SW480 (cell line): ENCODE measurements at places on chromosomes 7 and 10.
A peak's percentile ranks its signal among the peaks of the same experiment; 100 is the strongest.

DNA sequence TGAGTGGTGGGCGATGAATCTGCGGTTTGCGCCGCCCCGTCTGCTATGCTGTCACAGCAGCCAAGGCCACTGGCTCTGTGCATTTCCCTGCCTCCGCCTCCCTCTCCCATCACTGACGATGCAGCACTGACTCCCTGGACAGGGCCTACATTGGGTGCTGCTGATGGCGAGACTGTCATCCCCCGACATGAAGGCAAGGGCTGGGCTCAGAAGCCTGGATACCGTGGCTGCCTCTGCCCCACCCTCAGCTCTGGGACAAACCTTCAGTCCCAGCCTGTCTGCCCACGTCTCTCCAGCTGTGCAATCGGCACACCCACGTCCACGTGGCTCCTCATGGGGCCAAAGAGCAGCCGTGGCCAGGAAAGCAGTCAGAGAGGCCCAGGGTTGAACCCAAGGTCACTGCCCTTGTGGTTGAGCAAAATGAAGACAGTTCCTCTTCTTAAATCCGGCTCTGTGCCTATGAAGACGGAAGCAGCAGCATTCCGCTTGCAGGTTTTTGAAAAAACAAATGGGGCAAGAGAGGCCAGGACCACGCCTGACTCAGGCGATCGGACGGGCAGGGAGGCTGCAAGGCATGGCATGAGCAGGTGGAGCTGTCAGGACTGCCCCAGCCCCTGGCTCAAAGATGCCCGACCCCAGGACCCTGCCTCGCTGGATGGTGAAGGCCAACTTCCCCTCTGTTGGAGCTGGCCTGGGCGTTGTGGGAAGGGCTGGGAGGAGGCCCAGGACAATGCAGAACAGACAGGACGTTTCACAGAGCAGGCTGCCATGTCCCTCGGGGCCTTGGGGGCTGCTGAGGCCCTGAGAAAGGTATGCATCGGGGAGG, 517.5 kb downstream of the DNAJB6 start:
- peak; percentile 20 for DNase-seq

DNA sequence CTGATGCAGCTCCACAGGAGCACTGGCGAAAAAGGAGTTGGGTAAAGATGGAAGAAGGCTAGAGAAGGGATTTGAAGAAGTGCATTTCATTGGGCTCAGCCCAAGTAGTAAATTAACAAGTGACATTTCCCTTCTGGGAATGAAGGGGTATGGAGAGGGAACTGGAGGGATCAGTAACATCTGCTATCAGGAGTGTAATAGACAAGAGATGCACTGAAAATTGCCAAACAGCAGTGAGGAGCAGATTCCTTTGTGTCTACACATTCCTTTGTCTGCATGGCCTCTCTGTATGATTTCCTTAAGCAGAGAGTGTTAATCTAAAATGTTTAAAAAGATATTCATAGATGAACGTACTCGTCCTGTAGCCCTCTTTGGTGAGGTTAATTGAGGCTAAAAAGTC, 148.2 kb upstream of the FERD3L start:
- DNase-seq: no peak

DNA sequence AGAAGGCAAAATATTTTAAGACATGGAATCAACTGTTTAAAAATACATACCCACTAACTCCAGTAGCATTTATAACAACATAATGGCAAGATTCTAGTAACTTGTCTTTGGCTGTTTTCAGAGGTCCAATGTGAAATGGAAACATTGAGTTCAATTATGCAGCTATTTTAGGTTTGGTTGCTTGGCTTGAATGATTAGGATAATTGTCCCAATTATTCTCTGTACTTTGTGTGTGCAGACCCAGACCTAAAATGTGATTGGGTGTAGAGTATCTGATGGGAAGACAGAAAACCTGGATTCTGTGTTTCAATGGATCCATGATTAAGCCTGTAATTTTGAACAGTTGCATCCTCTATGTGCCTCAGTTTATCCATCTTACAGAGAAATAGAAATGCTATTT, 392.7 kb upstream of the NFE2L3 start:
- DNase-seq: no peak

GRCh38 chr7:47672271-47672791, 90.4 kb upstream of the TNS3 start:
- no peak for DNase-seq

GRCh38 chr7:87543623-87544022, 57.1 kb downstream of the ABCB1 start:
- no peak for DNase-seq

- DNase-seq: no peak
Measured at GRCh38 chr7:41272664-41273063, 430.2 kb downstream of the INHBA start.

DNA sequence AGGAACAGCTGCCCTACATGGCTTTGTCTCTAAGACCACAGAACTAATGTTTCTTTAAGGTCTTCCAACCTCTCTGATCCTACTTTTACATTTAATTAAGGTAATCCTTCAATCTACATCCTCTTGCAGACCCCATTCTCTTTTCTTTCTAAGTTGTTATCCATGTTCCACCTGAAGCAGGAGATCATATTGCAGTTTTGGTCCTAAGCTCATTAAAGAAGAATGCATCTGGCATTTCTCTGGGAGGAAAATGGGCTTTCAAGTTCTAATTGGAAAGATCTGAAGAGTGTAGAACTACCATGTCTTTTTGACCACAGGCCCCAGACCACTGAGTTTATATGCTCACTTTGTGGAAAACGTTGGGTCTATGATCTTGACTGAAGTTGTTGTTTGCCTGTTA, 111.2 kb downstream of the SEM1 start:
- DNase-seq: no peak

GRCh38 chr7:81162234-81162633, 243.4 kb upstream of the SEMA3C start:
- DNase-seq: no peak

- DNase-seq: no peak
Measured at GRCh38 chr10:10552948-10553347, 464.7 kb upstream of the CELF2 start.

- no peak for DNase-seq
Measured at GRCh38 chr10:70925377-70926225, 37.2 kb upstream of the PCBD1 start.

GRCh38 chr10:3850999-3851937, 66.3 kb upstream of the KLF6 start:
- peak; percentile 34 for DNase-seq

GRCh38 chr10:31757831-31758230, 170.8 kb downstream of the ARHGAP12 start:
- no peak for DNase-seq

- no peak for DNase-seq
Measured at GRCh38 chr10:118957443-118957825, 72.1 kb upstream of the NANOS1 start.

DNA sequence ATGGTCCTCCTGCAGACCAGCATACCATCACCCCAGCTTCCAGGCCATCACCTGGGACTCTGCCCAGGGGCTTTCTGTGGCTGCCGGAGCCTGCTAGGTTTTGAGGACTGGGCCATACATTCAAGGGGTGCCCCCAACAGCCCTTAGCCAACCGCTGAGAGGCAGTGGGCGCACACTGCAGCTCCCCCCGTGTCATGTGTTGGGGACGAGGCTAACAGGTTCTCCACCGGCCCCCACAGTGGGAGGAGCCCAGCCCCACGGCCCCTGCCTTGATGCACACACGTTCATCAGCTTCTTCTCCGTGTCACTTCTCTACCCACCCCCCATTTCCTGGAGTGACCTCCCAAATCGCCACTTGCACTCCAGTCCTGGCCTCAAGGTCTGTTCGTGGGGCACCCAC, 543.2 kb upstream of the FOXK1 start:
- DNase-seq: no peak

DNA sequence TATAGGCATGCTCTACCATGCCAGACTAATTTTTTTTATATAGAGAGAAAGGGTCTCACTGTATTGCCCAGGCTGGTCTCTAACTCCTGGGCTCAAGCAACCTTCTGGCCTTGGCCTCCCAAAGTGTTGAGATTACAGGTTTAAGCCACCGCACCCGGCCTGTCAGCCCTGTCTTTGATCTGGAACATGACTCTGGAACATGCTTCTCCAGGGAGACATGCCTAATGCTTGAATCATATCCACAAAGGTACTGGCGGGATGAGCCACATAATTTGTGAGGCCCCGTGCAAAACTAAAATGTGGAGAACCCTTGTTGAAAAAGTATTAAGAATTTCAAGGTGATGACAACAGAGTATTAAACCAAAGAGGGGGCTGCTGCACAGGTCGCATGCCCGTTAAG, 282.8 kb downstream of the ARHGAP12 start:
- DNase-seq: peak; percentile 42

DNA sequence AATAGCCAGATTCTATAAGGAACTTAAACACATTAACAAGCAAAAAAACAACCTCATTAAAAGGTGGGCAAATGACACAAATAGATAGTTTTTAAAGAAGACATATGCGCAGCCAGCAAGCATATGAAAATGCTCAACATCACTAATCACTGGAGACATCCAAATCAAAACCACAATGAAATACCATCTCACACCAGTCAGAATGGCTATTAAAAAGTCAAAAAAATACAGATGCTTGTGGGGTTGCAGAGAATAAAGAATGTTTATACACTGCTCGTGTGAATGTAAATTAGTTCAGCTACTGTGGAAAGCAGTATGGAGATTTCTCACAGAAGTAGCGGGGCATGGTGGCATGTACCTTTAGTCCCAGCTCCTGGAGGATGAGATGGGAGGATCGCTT, 164.0 kb downstream of the CHRM2 start:
- DNase-seq: no peak

DNA sequence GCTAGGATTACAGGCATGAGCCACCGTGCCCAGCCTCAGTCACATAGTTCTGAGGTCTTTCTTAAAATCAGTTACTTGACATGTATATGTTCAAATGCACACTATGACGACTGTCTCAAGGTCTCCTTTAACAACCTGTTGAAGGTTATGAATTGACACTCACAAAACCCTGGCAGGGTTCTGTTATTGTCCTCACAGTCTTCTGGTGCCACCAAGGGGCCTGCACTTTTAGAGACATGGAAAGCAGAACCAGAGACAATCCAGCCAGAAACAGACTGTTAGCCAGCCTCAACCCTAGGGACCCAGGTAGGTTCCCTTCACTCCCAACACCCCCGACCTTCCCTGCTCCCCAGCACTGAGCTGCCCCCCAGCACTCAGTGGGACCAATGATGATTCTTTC, 26.4 kb downstream of the TEX36 start:
- no peak for DNase-seq

DNA sequence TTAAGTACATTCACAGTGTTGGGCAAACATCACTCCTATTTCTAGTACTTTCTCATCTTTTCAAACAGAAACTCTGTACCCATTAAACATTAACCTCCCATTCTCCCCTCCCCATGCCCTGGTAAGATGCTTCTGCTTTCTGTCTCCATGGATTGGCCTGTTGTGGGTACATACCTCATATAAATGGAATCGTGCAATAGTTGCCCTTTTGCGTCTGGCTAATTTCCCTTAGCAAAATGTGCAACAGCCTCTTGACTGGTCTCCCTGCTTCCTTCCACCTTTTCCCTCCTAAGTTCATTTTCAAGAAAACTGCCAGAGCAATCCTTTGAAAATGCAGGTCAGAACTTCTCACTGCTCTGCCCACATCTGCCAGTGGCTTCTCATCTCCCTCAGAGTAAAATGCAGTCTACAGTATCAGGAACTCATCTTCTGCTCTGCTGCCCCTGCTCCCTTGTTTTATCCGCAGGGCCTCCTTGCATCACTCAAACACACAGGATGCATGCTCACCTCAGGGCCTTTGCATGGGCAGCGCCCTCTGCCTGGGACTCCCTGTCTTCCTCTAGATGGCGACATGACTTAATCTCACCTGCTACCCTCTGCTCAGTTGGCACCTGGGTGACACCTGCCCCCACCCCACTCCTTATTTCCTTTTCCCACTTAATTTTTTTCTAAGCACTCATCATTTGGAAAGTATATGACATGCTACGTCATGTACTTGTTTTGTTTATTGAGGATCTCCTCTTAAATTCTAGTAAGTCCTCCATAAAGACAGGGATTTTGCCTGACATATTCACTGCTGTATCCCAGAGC, 44.3 kb upstream of the ECHDC3 start:
- DNase-seq: no peak

DNA sequence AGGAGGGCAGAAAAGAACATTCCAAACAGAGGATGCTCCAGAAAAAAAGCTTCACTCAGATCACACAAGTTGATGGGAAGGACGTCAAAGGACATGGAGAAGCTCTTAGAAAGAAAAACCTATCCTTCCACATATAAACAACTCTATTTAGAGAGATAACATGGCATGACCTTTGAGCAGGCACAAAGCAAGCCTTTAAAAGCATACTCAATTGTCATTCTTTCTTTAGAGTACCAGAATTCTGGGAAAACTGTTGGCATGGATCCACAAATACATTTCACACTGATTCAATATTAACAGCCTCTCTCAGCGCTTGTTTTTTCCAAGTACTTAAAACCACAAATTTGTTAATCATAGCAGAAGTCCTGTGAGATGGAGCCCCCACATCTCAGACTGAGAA, 7.3 kb upstream of the ABLIM1 start:
- no peak for DNase-seq

- DNase-seq: no peak
Measured at GRCh38 chr7:106358103-106358663, 73.4 kb upstream of the NAMPT start.

GRCh38 chr7:100367251-100367620, 6.1 kb upstream of the PILRA start:
- DNase-seq: no peak

- DNase-seq: no peak
Measured at GRCh38 chr7:20945451-20945850, 158.8 kb upstream of the SP8 start.

DNA sequence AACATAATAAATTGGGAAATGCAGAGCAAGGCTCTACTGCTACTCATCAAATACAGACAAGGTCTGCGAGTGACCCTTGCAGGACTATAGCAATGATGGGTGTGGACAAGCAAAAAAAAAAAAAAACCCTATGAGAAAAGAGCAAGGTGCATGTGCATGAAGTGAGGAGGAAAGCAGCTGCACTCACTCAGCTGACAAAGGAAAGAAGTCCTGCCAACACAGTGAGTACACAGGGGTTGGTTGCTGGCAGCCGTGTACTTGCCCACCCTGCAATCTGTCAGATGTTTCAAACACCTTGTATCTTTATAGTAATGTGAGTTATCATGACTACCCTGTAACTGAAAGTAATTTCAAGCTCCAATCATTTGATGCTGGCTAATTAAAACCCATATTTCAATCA, 20.5 kb downstream of the CHCHD3 start:
- no peak for DNase-seq

GRCh38 chr7:20408467-20408826, 77.7 kb downstream of the ITGB8 start:
- DNase-seq: no peak

GRCh38 chr10:297567-297966, 162.3 kb downstream of the ZMYND11 start:
- no peak for DNase-seq

DNA sequence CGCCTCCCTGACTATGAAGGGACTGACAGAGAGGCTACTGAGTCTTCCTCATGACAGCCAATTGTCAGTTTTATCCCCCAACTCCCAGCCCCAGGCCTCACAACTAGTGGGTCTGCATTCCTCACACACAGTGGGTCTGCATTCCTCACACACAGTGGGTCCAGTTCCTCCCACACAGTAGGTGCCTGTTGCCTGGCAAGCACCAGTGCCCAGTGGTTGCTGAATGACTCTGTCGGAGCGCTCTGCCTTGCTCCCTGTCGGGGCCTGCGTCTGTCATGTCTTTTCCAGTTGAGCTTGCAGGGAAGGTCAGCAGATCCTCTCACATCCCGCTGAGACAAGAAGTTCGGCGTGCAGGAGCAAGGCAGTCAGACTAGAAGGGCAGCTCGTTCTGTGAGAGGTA, 590.0 kb upstream of the MKI67 start:
- DNase-seq: no peak
